ENCODE measurements at places on chromosomes 16 and 17.
A peak's percentile ranks its signal among the peaks of the same experiment; 100 is the strongest.

DNA sequence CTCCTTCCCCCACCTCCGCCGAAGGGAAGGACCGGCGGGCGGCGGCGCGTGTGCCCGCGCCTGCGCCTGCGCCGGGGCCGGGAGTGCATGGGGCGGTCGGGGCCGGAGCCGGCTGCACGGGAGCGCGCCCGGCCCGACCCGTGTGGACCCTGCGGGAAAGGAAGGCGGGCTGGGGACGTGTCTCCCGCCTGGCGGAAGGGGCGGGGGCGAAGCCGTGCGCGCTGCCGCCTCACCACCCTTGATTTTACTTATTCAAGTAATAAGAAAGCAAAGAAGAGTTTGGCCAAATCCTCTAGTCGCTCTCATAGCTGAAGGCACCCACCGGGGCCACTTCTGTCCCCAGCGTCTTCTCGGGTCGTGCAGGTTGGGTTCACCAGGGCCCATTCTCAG lies 596 bp upstream of the PFN1 start:
- DNase-seq = peak; percentile 73

GRCh38 chr16:56354016-56354415 lies 71.3 kb downstream of the AMFR start:
- DNase-seq = no peak

- peak; percentile 67 for DNase-seq
Observed at GRCh38 chr17:7336240-7337175, at the start of gene ACAP1. TSS of gene ACAP1 (plus strand) at chr17:7336529. CDS start at chr17:7336735, 206 bp downstream.

DNA sequence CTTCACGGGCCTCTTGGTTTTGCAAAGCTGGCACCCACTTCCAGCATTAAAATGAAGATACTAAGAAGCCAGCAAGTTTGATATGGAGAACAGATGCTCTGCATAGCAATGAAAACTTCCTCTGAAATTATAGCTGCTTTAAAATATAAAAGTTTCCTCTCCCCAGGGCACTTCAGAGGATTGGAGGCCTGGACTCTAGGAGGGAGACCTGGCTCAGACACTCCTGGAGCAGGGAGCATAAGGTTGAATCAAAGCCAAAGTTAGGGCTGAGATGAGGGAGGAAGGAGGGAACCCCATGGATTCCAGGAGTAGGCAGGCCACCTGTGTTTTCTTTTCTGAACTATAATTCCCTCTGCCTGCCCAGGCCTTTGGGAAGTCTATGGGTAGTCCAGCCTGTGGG lies 176.0 kb upstream of the RPL38 start:
- DNase-seq = no peak

All from T-helper 2 cell (primary cell).